ENCODE measurements at places on chromosomes 11 and 22. TPM values are rescaled to one million over a fixed set of nuclear protein-coding genes. Genes with fewer than 3 reads are reported as not detected.

MADD gene
- polyA plus RNA-seq, result 19.8 TPM

DNA sequence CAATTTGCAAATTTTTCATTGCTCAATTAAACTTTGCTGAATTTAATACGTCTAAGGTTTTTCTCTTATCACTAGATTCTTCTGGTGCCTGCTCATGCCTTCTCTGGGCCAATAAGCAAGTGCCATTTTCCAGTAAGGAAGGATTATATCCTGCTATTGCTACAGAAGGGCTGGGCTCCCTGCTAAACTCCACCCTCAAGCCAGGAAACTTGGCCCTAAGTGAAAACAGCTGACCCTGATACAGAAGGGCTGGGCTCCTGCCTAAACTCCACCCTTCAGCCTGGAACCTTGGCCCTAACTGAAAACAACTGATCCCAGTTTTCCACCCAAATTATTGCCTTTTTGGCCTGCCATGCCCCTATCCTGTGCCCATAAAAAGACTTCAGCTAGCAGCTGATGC lies 385.3 kb downstream of the DYNC2H1 start:
- DNase-seq, result no peak

DNA sequence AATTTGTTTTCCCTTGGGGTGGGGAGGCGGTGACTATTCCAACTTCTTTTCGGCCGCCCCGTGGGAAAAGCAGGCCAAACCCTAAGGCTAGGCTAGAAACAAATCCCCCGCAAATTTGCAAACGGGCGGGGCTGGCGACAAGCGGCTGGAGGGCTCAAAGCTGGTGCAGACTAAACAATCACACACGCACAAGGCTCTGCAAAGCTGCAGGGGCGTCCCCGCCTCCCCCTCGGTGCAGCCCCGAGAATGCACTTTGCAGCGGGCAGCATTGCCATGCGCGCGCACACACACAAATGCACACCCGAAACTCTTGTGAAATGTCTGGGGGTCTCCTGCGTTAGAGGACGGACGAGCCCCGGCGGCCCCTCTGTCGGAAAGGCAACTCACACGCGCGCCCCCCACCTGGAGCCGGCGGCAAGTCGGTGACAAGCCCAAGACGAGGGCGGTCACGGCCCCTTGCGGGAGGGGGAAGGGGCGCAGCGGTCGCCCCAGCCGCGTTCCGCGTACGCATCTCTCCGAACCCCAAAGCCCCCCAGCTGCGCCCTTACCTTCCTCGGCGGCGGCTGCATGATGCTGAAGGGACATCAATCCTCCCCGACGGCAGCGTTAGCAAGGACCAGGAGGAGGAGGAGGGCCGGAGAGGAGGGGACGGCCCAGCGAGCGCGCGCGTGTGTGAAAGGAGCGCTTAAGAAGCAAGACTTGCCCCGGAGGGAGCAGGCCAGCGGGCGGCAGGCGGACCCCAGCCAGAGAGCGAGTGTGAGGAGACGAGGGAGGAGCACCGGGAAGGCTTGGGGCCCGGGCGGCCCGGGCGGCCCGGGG lies 600 bp downstream of the FCHSD2 start:
- DNase-seq, result no peak

GRCh38 chr11:119419834-119420492 lies 3.0 kb downstream of the THY1 start:
- no peak for DNase-seq

RAB6A gene
- polyA plus RNA-seq, result 73.5 TPM

DNA sequence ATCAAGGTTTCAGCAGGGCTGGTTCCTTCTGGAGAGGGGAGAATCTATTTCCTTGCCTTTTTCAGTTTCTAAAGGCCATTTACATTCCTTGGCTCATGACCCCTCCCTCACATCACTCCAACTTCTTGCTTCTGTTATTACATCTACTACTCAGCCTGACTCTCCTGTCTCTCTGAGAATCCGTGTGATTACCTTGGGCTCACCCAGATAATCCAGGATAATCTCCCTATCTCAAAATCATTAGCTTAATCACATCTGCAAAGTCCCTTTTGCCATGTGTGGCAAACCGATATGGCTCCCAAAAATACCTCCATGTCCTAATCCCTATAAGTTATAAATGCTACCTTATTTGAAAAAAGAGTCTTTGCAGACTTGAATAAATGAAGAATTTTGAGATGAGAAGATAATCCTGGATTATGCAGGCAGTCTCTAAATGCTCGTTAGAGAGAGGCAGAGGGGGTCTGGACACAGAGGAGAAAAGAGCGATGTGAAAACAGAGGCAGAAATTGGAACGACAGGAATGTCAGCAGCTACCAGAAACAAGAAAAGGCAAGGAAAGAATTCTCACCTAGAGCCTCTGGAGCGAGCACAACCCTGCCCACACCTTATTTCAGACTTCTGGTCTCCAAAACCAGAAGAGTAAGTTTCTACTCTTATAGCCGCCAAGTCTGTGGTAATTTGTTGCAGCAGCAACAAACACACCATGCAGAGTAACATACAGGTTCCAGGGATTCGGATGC lies 23.6 kb upstream of the ARHGAP32 start:
- DNase-seq, result no peak

DNA sequence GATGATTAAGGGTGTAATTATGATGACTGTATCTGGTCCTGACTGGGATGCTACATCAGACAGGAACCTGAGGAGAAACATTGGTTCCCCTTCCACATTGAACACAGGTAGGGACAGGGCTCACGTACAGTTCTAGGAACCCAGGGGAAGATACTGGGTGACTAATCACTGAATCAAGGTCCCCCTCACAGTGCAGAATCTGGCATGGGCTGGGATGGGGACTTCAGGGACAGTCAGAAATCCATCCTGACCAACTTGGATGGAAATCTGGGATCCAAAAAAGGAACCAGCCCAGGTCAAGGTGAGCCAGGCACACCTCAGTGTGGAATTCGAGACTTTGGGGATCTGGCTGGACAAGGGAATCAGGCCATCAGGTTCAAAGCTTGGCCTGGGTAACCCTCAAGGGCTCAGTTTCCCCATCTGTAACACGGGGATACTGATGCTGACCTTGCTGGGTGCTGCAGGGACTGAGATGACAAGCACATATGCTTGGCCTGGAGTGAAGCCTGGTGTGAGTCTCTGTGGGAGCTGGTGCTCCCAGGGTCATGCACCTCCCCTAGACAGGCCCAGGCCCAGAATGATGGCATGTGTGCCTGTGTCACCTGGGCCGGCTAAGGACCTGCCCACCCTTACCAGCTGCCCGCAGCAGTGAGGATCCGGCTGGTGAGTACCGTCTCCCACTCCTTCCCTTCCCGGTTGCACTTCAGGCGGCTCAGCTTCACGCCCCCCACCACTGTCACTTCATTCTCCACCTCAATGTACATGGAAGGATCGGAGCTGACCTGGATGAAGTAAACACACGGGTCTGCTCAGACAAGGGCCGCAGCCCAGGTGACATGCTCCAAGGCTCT lies 67.4 kb upstream of the CLTCL1 start:
- no peak for DNase-seq

OR8G5 gene
- not detected for polyA plus RNA-seq

LRRC10B gene
- not detected for polyA plus RNA-seq

FSHB gene
- polyA plus RNA-seq, result not detected

DNA sequence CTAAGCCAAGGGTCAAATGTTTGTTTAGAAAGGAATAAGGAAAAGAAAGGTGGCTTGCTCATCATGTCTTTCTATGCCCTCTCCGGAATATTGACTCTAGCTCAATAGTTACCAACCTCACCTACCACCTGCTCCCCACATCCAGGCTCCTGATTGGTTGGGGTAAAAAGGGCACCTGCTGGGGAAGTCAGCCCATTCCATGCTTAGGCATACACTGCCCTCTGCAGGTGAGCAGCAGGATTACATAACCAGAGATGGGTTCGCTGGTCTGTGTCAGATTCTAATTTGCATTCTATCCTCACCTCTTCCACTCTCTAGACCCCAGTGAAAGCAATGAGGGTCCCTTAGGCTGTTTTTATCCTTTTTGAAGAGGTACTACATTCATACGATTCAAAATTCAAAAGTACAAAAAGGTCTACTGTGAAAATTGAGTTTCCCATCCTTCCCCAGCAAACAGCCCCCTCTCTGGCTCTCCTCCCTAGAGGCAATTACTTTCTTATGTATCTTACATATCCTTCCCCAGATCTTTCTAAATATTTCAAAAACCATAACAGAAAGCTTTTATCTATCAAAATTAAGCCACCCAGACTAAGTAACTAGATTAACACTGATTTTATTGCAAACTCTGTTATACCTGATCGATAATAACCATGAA lies 98.0 kb upstream of the ASPHD2 start:
- DNase-seq, result no peak

DNA sequence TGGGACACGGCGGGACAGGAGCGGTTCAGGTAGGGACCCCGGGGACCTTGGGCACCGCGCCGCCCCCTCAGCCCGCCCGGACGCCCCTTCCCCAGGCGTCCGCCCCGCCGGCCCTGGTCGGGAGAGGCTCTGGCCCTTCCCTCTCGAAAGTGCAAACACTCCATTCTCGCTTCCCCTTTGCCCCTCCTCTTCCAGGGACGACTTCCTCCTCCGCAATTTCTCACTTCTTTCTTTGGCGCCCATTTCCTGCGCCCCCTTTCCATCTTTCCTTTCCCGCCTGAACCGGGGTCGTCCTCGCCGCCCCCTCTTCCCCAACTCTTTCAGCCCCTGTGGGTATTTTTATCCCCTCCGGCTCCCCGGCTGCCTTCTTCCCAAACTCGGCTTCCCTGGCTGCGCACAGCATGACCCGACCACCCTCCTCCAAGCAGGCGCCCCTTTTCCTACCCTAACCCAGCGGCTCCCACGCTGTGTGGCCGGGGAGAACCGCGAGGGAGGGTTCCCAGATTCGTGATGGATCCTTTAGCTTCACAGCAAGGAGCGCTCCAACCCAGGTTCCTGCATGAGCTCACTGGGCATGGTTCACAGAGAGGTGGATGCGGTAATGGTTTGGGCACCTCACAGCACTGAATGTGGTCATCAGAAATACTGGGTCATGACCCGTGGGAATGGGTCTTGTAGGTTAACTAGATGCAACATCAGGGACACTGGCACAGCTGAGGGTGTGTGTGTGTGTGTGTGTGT lies 689 bp downstream of the RAB39A start:
- no peak for DNase-seq

GRCh38 chr11:18743900-18744514 lies 18.0 kb upstream of the IGSF22 start:
- no peak for DNase-seq

- no peak for DNase-seq
These were observed 133.9 kb upstream of the BMAL1 start for GRCh38 chr11:13143486-13144297.

DNA sequence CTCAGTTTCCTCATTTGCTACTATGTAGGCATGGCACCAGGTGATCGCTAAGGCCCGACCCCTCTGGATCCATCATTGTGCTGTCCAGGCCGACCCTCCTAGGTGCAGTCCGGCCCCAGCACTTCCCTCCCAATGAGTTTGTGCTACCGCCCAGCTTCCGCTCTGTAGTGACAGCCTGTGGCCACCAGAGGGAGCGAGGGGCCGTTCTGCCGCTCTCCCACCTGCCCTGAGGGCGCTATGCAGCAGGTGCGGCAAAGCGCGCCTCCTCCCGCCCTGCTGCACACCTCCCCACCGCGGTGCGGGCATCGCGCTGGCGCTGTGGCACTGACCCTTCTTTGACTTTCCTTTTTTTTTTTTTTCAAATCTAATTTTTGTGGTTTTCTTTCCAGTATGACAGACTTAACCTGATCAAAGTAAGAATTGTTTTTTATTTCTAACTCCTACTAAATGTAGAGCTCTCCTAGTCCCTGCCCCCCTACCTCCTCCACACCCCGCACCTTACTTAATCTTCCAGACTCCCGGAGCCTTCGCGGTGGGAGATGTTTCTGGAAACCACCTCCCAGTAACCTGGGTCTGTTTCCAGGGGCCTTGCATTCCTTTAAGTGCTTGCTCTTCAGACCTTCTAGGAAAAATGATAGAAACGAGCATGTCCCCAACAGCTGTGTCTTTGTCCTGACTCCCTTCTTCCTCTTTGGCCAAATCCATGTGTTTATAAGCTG lies 73.7 kb downstream of the SCN3B start:
- no peak for DNase-seq

TEX54 gene
- not detected for polyA plus RNA-seq

GRCh38 chr11:114207096-114207495 lies 89.1 kb upstream of the NNMT start:
- DNase-seq, result no peak

GRCh38 chr22:29872144-29872893 lies 10.7 kb upstream of the MTMR3 start:
- DNase-seq, result no peak

DNA sequence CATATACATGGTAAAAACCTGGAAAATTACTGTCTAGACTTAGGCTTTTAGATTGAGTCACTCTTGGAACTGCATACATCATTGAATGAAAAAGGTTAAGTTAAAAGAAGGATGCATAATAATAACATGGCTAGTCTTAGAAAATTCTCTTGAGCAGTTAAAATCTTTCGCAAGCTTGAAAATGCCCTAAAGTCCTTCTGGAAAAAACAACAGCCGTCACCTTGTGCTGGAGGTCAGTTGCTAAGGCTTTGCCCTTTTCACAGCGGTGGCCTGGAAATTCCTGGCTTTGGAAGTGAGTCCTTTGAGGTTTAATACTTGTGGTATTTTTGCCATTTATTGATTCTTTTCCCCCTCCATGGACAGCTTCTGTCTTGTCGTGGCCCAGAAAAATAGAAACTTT lies 17.4 kb upstream of the FBLN1 start:
- no peak for DNase-seq

SYT12 gene
- polyA plus RNA-seq, result 0.13 TPM

GRCh38 chr11:79336797-79337517 lies 103.9 kb downstream of the TENM4 start:
- no peak for DNase-seq

DNA sequence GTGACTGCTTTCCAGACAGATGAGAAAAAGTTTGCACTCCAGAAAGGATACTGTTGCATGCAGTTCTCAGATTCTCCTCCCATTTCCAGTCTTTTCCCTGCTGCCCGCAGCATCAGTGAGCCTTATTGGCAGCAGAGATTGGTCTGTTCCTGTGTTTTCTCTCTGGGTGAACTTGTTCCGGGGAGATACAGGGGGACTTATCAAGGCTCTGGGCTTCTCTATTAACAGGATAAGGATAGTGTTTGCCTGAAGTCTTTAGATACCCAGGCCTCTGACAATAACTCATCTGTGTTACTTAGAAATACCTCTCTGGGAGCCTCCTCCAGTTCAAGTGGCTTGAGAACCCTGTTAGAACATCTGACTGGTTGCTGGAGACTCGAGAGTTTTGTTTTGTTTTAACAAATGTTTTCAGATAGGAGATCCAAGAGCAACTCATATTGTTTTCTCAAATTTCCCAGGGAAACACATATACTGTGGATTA lies 154.7 kb downstream of the BLID start:
- DNase-seq, result no peak

GRCh38 chr11:124285610-124286344 lies 28.0 kb downstream of the OR8D1 start:
- peak; percentile 24 for DNase-seq

DNA sequence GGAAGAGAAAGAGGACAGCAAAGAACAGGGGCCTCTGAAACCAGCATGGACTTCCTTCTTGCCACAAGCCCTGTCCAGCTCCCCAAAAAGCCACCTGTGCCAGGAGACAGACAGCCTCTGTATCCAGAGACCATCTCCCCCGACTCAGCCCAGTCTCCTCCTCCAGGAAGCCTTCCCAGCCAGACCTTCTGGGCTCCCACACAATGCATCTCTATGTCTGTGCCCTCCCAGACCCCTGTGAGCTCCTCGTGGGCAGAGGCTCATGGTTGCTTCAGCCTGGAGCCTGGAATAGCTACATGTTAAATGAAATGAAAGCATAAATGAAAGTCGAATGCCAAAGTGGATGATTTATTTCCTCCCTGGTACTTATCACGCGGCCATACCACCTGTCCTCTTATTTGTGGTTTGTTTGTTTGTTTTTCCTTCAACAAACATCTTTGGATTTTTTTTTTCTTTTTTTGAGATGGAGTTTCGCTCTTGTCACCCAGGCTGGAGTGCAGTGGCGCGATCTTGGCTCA lies 7.3 kb upstream of the ARAP1 start:
- DNase-seq, result no peak

- DNase-seq, result no peak
These were observed 35.3 kb downstream of the GALNT18 start for GRCh38 chr11:11586465-11586864.
